ENCODE measurements at places on chromosomes 1 and 21. TPM values are rescaled to one million over a fixed set of nuclear protein-coding genes. Genes with fewer than 3 reads are reported as not detected.
A peak's percentile ranks its signal among the peaks of the same experiment; 100 is the strongest.

- no peak for DNase-seq
Observed at GRCh38 chr1:93958726-93959100, 49.5 kb upstream of the GCLM start.

DNA sequence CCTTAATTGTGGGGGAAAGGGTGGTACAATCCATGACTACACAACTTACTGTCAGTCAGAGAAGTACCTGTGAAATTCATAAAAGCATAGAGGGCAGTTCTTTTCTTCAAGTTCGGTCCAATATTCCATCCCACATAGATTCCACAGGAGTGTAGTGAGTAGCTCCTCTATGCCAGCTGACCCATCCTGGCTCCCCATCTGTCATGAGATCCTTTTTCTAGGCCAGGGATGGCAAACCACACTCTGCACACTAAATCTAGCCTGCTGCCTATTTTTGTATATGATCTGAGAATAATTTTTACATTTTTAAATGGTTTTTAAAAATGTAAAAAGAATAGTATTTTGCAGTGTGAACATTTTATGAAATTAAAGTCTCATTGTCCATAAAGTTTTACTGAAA, 107.0 kb upstream of the TSPAN2 start:
- DNase-seq: no peak

ALX3 gene
- not detected for total RNA-seq

SRGAP2C gene
- 5.4 TPM for total RNA-seq

ATF3 gene
- total RNA-seq: 42.0 TPM

- no peak for DNase-seq
Observed at GRCh38 chr1:91630803-91631202, 130.2 kb downstream of the CDC7 start.

PAQR6 gene
- 1.9 TPM for total RNA-seq

DNA sequence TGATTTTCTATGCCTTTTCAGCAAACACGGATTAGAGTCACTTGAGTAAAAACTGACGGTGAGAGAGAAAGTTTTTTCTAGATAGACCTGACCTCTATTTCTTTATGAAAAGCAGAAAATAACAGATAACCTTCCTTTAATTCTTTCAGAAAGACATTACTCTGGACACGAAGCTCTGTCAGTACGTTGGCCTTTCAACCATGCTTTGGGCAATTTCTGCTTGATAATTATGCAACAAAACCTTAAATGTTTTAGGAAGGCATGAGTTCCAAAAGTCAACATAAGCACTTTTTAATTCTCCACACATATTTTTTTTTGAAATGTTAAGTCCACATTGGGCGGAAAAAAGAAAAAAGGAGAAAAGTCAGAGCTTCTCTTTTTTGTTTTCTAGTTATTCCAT, 137.8 kb downstream of the AKT3 start:
- no peak for DNase-seq

DNA sequence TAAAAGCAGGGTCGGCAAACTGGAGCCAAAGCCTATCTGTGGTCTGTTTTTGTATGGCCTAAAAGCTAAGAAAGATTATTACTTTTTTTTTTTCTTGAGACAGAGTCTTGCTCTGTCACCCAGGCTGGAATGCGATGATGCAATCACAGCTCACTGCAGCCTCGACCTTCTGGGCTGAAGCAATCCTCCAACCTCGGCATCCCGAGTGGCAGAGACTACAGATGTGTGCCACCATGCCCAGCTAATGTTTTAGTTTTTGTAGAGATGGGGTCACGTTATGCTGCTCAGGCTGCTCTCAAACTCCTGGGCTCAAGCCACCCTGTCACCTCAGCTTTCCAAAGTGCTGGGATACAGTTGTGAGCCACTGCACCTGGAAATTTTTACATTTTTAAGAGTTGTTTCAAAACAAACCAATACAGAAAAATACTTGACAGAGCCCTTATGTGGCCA, 6.5 kb upstream of the GLRX2 start:
- DNase-seq: no peak

CYP4Z1 gene
- 0.19 TPM for total RNA-seq

DNA sequence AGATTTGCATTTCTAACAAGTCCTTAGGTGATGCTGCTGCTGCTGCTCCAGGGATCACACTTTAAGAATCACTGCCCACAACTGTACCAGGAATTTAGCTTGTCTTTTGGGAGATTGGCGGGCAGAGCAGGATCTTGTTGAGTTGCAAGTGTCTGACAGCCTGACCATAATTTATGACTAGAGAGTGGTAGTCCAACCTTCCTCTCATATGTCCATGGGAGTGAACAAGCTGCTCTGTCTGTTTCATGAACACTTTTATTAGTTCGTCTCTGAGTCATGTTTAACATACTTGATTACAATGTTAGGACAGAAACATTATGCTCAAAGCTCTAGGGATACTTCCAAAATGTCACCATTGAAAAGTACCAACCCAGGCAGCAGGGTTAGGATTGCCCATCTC, 169.6 kb downstream of the TGFB2 start:
- DNase-seq: no peak

- DNase-seq: no peak
Observed at GRCh38 chr1:171969813-171970212, 128.5 kb downstream of the DNM3 start.

ESPN gene
- total RNA-seq: 124 TPM

DNA sequence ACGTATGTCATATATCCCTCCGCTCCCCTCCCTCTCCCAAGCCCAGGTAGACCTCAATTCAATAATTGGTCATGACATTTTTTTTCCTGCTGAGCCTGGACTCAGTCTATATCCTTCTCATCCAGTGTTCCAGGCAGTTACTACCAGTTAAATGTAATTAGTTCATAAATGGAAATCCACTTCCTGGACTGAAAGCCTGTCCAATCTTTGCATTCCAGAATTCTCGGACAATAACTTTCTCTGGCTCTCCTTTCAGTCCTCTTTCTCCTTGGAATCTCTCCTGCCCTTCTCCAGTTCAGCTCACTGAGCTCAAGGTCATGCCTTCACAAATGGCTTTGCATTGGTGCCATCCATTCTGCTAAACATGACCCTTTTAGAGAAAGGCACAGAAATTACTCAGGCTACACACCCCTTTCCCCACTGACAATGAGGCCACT, 34.8 kb downstream of the VWA5B1 start:
- no peak for DNase-seq

DNA sequence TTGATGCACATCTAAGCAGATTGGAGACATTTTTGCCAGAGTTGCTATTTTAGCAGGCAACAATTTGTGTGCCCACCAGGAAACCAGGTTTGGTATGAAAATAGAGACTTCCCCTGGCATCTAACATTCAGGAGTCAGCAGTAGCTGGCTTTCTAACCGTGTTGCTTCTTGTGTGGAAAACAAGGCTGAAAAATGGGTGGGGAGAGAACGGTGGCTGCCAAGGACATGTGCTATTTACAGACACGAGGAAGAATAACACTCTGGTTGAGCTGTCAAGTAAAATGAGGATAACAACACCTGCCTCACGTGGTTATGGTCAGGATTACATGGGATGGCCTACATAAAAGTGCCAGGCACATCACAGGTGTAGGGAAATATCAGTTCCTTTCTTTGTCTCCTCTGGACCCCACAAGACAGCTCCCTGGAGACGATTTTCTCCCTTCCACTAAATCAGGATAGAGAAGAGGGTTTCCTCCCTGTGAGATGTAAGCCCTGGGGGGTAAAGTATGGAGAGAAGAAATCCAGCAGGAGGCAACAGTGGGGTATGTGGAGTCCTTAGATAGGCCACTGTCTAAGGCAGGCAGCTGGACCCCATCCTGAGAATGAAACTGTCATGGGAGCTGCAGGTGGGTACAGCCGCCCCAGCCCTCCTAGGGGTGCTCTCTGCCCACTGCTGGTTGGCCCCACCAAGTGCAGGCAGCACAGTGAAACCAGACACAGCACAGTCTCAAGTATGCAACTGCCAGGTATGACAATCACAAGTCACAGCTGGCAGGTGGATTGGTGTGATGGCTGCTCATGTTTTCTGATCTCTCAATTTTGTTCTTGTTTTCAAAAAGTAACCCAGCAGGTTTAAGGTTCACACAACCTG, 80.3 kb downstream of the TENT5C start:
- DNase-seq: no peak

- no peak for DNase-seq
Observed at GRCh38 chr1:48917901-48918603, 141.4 kb upstream of the BEND5 start.

DNA sequence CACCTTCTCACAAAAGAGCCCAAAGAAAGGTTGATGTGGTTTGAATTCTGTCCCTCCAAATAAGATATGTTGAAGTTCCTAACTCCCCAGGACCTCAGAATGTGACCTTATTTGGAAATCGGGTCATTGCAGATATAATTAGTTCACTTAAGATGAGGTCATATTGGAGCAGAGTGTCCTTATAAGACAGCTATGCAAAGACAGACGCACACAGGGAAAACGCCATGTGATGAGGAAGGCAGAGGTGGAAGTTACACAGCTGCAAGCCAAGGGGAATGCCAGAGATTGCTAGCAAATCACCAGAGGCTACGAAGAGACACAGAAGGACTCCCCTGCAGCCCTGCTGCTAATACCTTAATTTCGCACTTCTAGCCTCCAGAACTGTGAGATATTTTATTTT, 5.2 kb upstream of the ABCB10 start:
- no peak for DNase-seq

RIPPLY3 gene
- total RNA-seq: not detected

DNA sequence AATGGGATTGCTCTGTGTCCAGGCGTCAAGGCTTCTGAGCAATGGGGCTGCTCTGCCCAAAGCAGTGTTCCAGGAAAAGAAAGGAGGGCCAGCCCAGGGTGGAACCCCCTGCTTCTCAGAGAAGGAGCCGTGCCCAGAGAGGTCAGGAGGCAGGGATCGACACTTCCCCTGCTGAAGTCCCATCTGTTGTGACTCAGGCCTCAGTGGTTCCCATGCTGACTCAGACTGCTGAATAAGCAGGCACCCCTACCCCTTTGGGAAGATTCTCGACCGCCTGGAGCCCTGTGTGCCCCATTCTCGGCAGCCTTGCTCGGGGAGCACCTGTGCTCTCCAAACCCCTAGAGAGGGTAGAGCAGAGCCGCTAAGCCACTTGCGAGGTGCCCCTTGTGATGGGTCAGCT, 23.9 kb downstream of the PKP1 start:
- DNase-seq: no peak

DNA sequence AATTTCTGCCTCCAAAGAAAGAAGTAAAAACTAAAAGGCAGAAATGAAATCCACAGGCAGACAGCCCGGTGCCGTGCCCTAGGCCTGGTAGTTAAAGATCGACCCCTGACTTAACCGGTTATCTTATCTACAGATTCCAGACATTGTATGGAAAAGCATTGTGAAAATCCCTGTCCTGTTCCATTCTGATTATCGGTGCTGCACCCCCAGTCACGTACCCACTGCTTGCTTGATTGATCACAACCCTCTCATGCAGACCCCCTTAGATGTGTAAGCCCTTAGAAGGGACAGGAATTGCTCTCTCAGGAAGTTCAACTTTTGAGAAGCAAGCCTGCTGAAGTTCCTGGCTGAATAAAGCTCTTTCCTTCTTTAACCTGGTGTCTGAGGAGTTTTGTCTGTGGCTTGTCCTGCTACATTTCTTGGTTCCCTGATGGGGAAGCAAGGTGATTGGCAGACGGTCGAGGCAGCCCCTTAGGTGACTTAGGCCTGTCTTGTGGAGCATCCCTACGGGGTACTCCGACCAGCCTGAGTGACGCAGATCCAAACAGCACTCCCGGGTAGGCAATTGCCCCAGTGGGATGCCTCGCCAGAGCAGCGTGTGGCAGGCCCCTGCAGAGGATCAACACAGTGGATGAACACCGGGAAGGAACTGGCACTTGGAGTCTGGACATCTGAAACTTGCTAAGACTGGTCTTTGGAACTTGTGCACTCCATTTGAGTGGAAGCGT, 111.2 kb upstream of the PPM1J start:
- DNase-seq: no peak

ADORA1 gene
- 1.3 TPM for total RNA-seq

DNA sequence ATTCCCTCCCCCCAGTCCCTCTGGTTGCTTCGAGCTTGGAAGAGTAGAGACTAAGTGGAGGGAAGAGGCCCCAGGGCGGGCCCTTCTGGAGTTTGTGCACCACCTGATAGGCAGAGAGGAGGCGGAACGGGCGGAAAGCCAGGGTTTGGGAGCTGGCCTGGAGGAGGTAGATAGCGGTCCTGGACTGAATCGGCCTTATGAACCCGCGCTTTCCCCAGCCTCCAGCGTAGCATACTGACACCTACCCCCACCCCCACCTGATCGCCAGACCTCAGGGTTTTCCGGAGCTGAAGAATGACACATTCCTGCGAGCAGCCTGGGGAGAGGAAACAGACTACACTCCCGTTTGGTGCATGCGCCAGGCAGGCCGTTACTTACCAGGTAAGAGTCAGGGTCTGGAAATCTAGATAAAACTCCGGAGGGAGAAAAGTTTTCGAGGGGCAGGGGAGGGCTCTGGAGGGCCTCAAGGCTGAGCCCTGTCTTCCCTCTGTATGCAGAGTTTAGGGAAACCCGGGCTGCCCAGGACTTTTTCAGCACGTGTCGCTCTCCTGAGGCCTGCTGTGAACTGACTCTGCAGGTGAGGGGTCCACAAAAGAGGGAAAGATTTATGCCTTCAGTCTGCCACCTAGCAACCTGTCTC, 705 bp downstream of the UROD start:
- peak; percentile 81 for DNase-seq

NBPF4 gene
- total RNA-seq: 0.35 TPM

ANKRD45 gene
- total RNA-seq: 1.1 TPM

TACSTD2 gene
- 0.65 TPM for total RNA-seq

DNA sequence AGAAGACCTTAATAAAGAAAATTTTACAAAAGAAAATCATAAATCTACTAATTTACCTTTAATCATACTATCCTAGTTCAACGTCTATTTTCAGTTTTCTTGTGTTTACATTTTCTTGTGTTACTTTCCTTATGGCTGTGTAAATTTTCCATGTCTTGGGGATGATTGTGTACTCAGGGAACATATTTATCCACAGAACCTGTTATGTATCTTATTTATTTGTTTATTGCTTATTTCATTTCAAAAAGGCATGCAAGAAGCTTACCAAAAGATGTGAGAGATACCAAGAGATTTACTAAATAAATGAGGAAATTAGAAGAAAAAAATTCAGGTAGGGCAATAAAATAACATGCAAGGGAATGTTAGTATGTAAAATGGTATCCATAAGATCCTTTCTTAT, 22.8 kb downstream of the PBX1 start:
- DNase-seq: no peak

- no peak for DNase-seq
Observed at GRCh38 chr1:58780836-58781452, 2.9 kb downstream of the JUN start.

- DNase-seq: peak; percentile 75
Observed at GRCh38 chr21:28745131-28746016, 247.3 kb downstream of the LTN1 start.

- no peak for DNase-seq
Observed at GRCh38 chr1:85295654-85296053, 19.2 kb upstream of the BCL10 start.

NFASC gene
- 27.6 TPM for total RNA-seq

DNA sequence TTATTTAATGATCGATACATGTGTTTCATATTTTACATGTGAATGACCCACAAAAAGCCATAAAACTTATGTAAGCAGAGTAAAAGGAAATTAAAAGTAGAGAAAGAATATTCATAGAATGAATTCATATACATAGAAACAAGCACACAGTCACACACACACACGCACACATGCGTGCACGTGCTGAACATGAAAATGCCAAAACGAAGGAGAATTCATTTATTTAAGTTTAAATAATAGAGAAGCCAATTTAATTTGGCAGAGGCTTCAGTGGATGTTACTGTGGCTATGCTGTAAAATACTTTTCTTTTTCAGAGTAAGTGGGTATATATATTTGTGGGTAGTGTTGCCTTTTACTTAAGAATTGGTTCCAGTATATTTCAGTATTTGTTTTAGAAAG, 145.0 kb upstream of the C21orf91 start:
- DNase-seq: no peak

TSHB gene
- total RNA-seq: not detected

SYT14 gene
- total RNA-seq: 0.41 TPM

GRCh38 chr21:45001134-45002095, 61.6 kb downstream of the SLX9 start:
- DNase-seq: no peak
